Cardiac septum (tissue), 1 donor: ENCODE measurements at places on chromosomes 6 and 20.

DNA sequence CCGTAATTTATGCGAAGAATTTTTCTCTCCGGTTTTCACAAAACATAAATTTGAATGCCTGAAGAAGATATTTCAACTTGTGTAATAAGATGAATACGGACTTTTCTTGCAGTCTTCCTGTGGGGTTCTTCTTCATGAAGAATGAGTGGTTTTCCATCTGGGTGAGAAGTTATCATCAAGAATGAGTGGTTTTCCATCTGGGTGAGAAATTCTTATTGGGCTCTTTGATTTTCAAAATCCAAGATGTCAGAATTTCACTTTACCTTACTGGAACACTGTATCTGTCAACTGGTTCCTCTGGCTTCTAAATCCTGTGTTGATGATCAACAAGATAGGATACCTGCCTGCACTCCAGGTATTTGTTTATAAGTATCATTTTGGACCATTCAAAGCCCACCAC, 160.1 kb upstream of the C6orf118 start:
- no peak for DNase-seq

GRCh38 chr6:4848382-4849068, 72.3 kb downstream of the CDYL start:
- DNase-seq = no peak

GRCh38 chr20:36120241-36120640, 34.3 kb upstream of the EPB41L1 start:
- DNase-seq = no peak

- DNase-seq = peak; percentile 90
These were observed 8.2 kb upstream of the CEP250 start for GRCh38 chr20:35447082-35447789.

DNA sequence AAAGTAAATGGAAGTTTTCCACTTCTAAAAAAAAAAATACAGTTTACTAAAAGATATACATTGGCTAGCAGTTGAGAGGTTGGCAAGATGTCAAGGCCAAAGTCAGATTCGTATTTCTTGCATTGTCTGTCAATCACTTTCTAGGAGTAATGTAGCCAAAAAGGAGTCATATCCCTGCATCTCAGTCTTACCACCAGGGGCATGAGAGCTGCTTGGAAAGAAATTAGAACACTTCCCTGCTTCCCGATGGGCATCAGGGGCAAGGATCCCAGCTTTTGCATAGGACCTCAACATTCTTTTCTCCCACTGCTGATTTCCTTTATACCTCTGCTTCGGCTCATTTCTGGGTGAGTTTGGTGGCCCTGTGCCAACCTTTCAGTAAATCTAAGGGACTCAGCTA, 581.0 kb upstream of the MAP3K7 start:
- DNase-seq = no peak

DNA sequence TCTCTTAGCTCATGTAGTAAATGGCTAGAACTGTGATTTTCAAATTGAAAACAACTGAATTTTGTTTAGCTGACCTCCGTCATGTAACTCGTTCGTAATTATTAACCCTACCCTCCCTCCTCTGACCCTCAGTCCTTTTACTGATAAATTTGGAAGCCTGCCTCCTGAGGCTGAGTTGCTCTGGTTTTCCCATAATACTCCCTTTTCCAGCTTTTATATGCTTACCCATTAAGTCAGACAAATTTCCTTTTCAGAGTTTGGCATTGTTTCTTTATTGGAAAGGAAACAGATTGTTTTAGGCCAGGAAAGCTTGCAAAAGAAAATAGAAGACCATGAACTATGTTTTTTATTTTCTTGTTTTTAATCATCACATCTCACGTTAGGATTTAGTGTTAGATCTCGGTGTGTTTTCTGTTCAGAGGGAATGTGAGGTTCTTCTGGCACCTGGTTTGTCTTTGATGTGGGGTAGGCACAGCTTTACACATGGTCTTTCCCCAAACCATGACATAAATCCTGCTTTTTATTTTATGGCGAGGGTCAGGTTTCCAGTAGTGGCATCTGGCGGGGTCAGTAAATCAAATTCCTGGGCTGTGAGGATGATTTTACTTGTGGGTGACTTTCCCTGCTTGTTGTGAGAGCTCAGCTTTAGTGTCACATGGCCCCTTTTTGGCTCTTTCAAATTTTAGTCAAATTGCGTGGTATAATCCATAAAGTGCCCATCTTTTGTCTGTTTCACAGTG, 24.5 kb downstream of the PLCB4 start:
- no peak for DNase-seq

DNA sequence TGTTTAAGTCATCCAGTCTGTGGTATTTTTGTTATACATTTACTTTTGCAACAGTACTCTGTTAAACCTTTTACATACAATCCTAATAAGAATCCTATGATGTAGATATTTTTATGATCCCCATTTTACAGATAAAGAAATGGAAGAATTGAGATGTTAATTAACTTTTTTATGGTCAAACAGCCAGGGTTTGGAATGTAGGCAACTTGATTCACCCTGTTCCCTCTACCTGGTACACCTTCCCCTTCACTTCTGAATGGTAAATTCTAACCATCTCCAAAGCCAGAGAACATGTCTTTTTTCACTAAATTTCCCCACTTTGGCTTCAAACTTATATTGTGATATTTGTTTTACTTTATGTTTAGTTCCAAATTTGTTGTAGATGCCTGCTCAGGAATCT, 300.1 kb downstream of the PHF3 start:
- DNase-seq = no peak

- DNase-seq = no peak
These were observed 502 bp upstream of the HTR1E start for GRCh38 chr6:86936834-86937218.

- DNase-seq = no peak
These were observed 1.6 kb downstream of the TRIM27 start for GRCh38 chr6:28922004-28922820.

DNA sequence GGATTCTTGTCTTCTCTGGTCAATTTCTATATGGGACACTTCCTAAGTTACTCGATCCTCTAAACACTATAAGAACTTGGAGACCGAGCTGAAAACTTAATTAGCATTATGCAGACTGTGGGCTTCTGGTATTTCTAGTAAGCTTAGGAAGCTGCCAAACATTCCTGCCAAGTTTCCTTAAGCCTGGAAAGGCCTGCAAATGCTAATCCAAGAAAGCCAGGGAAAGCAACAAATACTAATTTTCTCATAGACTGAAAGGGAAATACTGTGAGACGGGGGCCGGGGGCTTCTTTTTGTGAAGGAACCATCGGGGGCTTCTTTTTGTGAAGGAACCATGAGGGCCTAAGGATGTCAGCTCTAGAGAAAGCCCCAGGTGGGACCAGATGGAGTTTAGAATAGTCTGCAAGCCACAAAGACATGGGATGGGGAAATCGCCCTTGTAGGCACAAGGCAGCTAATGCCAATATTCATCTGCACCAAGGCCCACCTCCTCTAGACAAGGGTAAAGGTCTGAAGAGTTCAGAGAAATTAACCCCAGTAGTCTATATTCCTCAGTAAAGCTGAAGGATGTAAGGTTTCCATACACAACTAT, 332.4 kb upstream of the PRDM1 start:
- DNase-seq = no peak

DNA sequence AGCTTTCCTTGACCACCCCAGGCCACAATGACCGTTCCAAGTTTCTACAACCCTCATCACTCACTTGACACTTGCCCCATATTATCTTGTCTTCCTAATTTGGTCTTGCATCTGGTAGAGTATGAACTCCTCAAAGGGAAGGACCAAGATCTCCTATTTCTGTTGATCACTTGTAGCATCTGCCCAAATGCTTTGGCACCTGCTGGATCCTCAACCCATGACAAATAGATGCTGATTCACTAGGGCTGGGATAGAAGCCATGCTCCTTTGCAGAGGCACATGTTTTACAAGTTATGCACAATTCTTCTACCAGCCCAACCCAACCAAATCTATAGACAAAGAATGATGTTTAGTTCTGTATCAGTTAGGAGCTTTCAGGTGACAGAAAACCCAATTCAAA, 110.7 kb downstream of the UNC5CL start:
- no peak for DNase-seq
